Stimulated activated CD8-positive, alpha-beta memory T cell treated with anti-CD3 and anti-CD28 coated beads, Interleukin-4, amount 100 ng/mL, for 4 hours (primary cell): ENCODE measurements at places on chromosomes 11 and 22.

DNA sequence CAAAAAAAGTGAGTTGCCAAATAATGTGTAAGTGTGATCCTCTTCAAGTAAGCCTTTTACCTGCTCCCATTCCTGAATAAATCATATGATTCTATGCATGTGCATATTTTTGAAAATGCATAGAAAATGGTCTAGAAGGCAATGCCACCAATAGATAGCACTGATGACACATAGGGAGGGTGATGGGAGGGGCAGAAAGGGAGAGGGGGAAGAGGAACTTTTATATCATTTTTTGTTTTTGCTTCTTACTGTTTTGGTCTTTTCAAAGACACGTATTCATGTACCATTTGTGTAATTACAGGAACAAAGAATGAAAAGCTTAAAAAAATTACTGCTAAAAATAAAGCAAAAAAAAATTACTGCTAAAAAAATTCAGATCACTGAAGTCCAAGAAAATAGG, 60.8 kb downstream of the C11orf58 start:
- DNase-seq, result no peak

- no peak for DNase-seq
Observed at GRCh38 chr11:72587696-72588095, 86.5 kb downstream of the PDE2A start.

DNA sequence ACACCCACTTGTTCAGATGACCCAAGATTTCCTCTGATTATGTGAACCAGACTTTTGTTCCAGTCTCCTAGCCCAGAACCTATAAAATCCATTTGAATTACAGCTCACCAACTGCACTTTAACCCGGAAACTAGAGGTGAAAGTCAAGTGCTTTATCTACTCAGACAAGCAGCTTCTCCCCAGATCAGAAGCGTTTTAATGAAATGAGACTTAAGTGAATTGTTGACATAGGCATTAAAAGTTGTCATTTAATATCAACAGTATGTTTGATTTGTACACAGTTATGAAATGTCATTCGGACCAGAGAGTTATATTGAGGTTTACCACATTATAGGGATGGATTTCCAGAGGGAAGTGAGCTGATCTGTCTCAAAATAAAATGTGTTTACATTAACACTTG, 52.0 kb downstream of the CADM1 start:
- no peak for DNase-seq

DNA sequence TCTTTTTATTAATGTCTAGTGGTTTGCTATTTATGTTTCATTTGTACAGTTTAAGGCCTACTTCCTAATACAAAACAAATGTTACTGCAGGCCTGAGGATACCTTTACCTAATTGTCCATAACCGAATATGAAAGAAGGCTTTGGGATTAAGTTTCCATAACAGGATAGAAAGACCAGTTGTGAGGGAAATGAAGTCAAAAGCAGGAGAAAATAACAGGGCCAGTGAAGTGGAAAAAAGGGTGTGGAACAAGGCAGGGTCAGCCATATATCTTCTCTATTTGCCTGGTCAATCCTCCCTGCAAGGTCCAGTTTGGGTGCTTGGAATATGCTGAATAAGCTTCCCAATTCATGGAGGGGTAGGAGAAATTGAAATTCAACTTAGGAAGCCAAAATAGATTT, 211.5 kb downstream of the SWAP70 start:
- no peak for DNase-seq

DNA sequence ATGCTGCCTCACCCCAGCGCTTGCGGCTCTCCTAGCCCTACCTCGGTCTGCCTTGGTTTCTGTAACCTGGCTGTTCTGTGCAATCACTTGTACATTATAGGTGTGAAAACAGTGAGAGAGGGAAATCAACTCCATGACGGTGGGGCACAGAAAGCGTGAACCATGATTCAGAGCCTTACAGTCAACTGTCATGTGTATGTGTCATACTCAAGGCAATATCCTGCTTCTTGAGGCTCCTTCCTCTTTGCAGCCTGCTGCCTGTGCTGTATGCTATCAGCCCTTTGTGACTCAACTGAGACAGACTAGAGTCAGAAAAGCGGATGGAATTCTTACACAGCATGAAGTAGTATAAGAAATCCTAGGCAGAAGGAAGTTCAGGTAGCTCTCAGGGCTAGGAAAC, 2.1 kb downstream of the NRIP3 start:
- peak; percentile 7 for DNase-seq
